ENCODE measurements at places on chromosomes 5 and 9.

DNA sequence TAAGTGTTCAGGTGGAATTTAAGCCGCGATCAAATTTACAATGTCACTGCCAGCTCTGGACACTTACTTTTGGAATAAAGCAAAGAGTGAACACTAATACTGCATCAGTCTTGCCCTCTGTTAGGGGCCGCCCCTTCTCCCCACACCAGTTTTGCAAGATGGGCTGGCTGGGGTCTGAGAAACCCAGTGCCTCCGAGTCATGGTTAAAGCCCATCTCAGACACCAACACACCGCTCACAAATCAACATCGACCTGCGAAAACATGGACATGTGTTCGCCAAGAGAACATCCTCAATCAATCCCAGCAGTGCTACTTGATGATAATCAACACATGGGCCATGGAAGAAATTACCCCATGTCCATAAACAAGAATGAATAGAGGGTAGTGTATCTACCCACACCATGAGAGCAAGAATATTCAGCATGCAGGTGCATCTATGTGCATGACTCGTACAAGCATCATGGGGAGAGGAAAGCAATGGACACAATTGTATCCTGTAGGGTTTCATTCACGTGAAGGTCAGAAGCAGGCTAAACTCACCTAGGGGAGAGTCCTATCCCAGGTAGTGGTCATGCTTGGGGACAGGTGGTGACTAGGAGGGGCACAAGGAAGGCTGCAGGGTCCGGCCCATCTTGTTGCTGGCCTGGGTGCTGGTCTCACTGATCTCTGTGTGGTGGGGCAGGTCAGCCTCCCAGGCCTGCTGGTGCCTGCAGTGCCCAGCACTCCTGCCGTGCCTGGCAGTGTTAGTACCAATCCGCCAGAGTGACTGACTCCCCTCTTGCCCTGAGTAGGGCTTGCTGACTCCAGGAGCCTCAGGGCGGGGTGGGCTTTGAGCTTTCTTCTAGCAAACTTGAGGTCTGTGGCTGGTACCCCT lies 5.0 kb downstream of the S1PR3 start:
- no peak for DNase-seq

GRCh38 chr9:82961504-82962125 lies 101.3 kb downstream of the RASEF start:
- peak; percentile 84 for DNase-seq

GRCh38 chr9:34079181-34079580 lies 30.5 kb upstream of the UBAP2 start:
- DNase-seq: no peak

- no peak for DNase-seq
These were observed 87.9 kb downstream of the CEMIP2 start for GRCh38 chr9:71680189-71680980.

DNA sequence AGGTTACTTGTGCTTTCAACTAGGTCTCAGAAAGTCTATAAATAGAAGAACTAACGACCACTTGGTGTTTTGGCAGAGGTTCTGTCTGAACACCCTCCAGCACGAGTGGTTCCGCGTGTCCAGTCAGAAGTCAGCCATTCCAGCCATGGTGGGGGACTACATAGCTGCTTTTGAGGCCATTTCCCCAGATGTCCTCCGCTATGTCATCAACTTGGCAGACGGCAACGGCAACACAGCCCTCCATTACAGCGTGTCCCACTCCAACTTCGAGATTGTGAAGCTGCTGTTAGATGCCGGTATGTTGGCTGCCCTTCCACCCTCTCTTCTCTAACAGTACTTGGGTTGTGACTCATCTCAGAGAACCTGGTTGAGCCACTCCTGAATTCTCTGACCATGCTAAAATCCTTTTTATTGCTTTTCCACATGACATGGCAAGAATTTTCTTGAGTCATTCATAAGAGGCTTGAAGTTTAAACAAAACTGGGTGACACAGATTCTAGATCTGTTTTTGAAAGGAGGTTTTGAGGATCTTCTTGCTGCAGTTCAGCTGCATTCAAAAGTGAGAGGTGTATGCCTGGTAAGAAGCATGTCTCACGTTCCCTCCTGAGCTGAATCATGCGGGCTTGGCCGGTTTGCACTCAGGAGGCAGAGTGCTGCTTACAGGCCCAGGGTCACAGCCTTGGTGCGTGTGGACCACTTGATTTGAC lies 103.1 kb upstream of the DMRT1 start:
- no peak for DNase-seq

DNA sequence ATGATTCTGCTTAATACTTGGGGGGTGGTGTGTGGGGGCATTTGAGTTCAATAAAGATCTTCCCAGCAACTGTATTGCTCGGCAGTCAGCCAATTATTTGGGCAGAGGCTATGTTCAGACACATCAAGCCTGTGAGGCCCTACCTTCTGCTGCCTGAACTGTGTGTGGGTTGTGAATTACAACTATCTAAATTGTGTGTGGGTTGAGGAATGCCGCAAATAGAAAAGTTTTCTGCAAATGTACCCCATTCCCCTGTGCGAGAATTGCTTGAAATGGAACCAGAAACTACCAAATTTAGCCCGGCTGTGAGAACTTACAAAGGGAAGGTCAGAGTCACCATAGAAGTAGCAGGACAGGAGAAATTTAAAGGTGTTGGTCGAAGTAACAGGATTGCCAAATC lies 360.0 kb upstream of the PIK3R1 start:
- DNase-seq: no peak

DNA sequence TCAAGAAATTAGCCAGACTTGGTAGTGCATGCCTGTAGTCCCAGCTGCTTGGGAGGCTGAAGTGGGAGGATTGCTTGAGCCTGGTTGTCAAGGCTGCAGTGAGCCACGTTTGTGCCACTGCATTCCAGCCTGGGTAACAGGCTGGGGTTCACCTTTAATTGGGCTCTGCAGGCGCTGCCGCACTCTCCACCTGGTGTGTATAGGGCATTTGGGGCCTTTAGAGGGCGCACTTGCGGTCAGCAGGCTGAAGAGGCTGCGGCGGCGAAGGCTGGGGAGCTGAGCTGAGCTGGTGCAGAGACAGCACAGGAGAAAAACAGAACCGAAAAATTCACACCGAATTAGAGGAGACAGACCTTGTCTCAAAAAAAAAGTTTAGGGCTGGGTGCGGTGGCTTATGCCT lies 31.2 kb downstream of the CDK7 start:
- DNase-seq: peak; percentile 82

- no peak for DNase-seq
These were observed 331.5 kb downstream of the MAN2A1 start for GRCh38 chr5:110021251-110021650.

DNA sequence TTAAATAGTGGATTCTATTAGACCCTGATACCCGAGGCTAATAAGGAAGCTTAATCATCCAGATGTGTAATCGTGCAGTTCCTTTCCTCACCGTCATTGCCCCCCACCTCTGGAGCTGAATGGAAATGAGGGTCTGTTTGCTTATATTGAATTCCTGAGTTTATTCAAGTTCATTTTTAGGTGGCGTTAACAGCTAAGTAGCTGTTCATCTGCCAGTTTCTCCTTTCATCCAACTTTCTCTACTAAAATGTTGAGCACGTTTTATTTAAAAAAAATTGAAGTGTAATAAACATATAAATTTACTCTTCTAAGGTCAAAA lies 291.0 kb downstream of the DOCK8 start:
- DNase-seq: no peak

- DNase-seq: peak; percentile 34
These were observed at the start of gene CARD19 for GRCh38 chr9:93096131-93096802. CARD19 (plus strand) TSS chr9:93096217; CDS start chr9:93096346, 129 bp downstream.

DNA sequence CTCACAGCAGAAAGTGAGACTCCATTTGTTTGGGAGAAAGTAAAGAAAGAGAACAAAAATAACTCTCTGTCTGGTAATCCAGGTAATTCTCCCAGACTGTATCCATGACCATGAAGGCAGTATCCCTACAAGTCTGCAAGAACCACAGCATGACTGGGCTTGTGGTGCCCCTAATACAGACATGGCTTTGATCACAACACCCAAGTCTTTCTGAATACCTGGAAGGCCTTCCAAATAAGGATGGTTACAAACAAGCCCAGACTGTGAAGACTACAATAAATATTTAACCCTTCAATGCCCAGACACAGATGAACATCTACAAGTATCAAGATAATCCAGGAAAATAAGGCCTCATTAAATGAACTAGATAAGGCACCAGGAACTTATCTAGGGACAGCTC lies 481.1 kb upstream of the RORB start:
- no peak for DNase-seq

GRCh38 chr5:27129926-27130325 lies 91.5 kb upstream of the CDH9 start:
- no peak for DNase-seq

DNA sequence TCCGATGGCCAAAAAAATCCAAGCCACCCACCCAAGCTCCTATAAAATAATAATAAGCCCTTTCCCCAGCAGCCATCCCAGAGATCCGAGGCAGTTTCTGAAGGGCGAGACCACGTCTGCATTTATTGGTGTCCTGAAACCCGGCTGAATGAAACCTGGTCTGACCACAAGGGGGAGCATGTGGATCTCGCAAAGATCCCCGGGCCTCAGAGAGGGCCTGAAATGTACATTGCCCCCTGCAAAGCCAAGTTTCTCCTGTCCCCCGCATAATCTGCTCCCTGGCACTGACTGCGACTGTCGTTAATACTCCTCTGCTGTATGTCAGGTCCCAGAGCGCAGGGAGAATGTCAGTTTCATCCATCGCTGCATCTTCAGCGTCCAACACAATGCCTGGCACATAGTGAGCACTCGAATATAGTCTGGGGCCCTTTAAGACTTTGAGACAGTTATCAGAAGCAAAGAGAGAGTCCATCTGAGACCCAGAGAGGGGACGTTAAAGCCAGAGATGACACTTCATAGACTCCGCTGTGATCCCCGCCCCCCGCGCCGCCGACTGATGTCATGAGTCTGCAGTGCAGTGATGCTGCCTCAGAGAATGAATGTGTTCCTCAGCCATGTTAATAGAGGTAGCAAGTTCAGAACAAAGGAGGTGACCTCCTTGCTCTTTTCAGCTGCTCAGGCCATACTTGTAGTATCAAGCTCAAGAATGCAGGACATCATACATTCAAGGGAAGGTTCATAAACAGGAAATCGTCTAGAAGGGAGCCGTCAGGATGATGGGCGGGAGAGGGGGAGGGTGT lies 74.5 kb upstream of the BARHL1 start:
- DNase-seq: peak; percentile 84

DNA sequence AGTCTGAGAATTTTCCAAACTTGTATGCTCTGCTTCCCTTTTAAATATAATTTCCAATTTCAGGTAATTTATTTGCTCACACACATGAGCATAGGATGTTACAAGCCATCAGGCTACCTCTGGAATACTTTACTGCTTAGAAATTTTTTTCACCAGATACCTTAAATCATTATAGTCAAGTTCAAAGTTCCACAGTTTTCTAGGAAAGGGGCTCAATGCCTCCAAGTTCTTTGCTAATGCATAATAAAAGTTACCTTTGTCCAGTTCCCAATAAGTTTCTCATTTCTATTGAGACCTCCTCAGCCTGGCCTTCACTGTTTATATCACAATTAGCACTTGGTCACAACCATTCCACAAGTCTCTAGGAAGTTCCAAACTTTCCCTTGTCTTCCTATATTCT lies 16.2 kb upstream of the UGT3A1 start:
- DNase-seq: no peak

DNA sequence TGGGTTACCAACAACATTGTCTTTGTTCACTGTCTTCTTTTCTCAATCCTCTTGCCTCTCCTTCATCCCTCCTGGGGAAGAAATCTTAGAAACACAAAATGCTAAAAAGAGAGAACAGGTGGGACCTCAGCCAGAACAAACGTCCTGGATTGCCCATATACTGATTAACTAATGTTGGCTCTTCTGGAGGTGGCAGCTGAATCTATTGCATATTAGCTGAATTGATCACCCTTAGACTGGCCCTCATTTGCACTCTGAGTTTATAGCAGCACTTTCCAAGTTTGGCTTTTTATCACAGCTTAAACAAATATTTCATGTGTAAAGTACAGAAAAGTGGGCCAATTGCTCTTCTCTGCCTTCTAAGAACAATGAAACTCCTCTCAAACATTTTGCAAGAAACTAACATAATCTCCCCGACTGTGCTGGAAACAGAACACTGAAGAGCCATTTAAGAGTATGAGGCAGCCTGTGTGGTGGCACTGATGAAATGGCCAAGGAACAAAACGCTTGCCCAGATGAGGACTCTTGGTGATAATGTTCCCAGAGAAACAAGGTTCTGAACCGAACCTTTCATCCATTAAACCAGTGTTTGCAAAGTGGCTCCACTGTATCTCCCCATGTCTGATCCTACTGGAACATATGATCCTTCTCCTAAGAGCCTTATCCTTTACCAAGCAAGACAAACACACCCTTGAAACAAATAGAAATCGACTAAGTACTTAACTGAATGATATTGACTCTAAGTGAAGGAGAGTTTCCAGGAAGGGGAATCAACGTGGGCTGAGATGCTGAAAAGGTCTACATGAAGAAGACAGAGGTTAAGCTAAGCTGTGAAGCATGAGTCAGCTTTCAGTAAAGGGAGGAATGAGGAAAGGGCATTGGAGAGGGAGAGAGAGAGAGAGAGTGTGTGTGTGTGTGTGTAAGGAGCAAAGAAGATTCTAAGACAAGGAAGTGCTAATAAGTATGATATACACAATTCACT lies 83.2 kb upstream of the LIFR start:
- no peak for DNase-seq

- no peak for DNase-seq
These were observed 30.1 kb downstream of the PPARGC1B start for GRCh38 chr5:149759986-149760853.

DNA sequence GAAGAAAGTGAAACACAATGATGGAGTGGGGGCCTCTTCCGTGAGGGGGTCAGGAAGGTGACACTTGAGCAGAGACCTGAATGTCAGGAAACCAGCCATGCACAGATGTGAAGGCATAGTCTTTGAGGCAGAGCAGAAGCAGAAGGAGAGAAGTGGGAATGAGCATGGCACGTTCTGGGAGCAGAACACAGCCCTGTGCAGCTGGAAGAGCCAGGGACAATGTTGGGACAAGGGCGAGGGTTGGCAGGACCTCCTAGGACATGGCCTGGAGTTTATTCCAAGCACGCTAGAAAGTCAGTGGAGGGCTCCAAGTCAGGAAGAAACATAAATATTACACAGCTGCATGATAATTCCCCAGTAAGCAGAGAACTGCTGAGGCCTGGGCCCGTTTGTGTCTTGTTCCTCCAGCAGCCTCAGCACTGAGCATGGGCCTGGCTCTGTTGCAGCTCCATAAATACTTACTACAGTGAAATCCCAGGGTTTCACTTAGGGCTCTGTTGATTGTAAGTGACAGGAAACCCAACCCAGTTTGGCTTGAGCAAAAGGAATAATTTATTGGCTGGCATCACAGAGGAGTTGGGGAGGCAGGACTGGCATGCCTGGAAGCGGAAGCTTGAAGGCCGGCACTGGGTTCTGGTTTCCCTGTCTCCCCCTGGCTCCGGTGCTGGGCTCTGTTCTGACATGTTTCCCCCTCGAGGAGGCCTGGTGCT lies 66.2 kb downstream of the MVB12B start:
- DNase-seq: no peak

GRCh38 chr9:89555451-89556375 lies 49.1 kb upstream of the GADD45G start:
- no peak for DNase-seq

GRCh38 chr5:135426102-135427082 lies 20.8 kb downstream of the DCANP1 start:
- DNase-seq: no peak

Data from WTC11 (cell line).